Activated naive CD4-positive, alpha-beta T cell treated with Interleukin-2 at 50 U/mL for 16 hours (primary cell): ENCODE measurements at places on chromosomes 7 and 10.
A peak's percentile ranks its signal among the peaks of the same experiment; 100 is the strongest.

DNA sequence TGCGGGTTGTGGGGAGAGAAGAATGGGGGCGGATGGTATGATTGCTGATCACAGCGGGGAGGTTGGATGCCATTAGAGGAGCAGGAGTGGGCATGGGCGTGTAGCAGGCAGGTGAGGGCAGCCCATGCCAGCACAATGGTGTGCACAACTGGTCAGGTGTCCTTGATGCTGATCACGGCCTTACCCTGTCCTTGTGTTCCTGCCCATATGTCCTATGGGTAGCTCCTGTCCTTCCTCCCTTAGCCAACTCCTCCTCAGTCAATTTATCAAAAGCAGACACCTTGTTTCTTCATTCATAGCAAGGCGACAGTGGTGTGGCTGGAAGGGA, 30.7 kb downstream of the WDR86 start:
- DNase-seq, result no peak

GRCh38 chr10:87177-88080, 38.3 kb upstream of the TUBB8 start:
- DNase-seq, result no peak

DNA sequence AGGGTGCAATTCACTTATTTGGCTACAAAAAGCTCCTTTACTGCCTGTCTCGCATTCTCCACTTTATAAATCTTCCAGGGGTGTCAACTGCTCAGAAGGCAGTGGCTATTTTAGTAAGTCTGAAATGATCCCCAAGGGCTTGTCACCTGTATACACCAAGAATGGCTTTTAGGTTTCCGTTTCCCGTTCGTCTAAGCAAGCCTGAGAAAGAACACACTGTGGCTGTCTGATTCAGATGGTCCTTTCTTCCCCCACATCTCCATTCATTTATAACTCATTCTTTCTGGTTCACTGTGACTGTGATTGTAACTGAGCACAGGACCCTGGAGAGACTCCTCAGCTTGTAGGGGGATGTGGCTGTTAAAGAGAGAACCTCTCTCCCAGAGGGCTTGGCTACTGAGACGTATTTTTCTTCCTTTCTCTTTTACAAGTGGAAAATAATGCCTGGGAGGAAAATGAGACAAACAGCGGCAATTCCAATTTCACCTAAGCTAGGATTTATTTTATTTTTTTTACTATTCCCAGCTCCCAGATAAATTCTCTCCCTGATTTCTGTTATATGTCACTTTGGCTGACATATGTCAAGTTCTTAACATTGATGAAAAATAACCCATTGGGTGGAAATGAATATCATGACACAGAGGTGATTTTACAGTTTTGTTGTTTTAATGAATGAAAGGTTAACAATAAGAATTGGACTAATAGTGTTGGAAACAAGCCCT, 129.3 kb downstream of the FAM107B start:
- no peak for DNase-seq

DNA sequence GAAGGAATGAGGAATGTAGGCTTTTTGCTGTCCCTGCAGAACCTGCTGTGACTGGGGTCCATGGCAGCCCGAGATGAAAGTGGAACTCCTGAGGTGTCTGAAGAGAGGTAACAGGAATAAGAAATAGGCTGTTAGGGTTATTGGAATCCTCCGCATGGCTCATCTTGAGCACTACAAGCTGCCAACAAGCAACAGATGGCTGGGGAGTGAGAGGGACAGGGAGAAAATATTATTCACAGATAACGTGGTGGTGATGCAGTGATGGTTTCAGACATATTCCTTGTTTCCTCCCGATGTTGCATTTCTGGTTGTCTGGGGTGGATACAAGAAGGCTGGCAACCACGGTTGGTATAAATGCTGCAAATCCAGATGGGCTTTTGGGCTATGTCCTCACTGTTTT, 46.1 kb downstream of the AP3M1 start:
- no peak for DNase-seq

GRCh38 chr10:18436902-18437301, 214.5 kb downstream of the NSUN6 start:
- DNase-seq, result no peak

DNA sequence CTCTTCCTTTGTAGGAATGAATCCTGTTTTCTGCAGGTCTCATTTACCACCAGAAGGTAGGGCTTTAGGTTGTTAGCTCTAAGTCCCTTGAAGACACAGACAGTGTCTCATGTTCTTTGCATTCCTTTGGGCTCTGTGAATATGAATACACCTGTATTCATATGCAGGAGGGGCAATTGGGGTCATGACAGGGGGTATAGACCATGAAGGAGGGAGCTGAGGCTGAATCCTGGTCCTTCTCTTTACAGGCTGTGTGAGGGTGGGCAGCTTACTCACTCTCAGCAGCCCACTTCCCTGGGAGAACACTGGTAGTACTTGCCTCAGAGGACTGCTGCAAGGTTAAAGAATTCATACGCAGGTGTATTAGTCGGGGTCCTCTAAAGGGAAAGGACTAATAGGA, 267.2 kb upstream of the MGMT start:
- no peak for DNase-seq

DNA sequence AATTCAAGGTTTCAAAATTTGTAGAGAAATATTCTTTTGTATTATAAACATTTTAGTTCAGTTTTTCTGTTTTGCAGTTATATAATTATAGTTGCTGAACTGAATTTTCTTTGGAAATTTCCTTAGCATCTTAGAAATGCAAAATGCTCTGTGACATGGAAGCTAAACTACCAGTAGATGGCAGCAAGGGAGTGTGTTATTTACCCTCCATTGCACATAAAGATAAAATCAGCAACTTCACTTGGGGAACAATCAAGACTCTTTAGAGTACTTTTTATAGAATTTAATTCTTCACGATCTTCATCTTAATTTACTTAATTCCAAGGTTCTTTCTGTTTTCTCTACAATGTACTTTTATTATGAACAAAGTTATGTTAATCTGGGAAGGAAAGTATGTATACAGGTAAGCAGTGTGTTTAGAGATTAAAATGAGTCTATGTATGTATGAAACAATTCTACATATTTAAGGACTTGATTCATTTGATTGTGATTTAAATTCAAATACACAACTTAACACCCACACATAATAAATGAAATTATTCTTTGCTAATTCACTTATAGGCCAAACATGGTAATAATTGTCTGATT, 404.2 kb downstream of the THSD7A start:
- DNase-seq, result no peak

GRCh38 chr7:151244196-151244840, 4.2 kb downstream of the SMARCD3 start:
- DNase-seq, result peak; percentile 62

- no peak for DNase-seq
These were observed 1184.8 kb downstream of the GATA3 start for GRCh38 chr10:9239298-9239697.

DNA sequence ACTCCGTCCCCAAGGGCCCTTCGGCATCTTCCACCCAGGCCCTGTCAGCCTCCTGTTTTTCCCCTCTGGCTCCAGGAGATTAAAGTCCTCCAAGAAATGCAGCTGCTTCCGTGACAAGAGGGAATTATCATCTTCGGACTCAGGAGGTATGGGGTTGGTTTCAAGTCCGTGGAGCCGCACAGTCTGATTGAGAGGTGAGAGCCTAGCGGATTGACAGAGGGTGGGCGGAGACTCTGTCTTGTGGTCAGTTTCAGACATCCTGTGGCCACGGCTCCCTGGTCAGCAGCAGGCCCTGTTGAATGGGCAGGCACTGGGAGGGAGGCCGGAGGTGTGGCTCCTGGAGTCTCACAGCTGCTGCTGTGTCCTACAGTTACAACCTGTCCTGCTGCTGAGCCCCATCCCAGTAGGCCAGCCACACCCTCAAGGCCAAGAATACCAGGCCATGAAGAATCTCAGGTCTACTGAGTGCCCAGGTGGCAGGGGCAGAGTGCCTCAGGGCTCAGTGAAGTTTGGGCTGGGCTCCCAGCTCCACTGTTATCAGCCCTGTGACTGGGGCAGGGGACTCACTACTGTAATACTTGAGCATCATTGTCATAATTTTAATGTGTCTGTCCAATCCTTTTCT, 49.3 kb upstream of the ZNF716 start:
- DNase-seq, result no peak

DNA sequence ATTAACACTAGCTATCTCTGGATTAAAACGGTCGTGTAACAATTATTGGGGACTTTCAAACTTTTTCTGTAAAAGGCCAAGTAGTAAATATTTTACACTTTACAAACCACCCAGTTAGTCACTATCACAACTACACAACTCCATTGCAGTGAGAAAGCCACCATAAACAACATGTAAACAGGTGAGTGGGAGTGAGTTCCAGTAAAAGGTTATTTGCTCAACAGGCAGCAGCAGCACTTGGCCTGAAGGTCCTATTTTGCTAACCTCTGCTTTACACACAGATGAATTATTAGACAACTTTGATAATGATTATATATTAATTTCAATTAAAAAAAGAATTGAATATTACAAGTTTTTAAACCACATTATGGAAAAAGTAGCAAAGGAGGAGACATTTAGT, 15.8 kb upstream of the AGMO start:
- DNase-seq, result no peak
